Posterior cingulate gyrus (tissue), 11 donors: ENCODE measurements at places on chromosomes 4 and X.
A peak's percentile ranks its signal among the peaks of the same experiment; 100 is the strongest.

DNA sequence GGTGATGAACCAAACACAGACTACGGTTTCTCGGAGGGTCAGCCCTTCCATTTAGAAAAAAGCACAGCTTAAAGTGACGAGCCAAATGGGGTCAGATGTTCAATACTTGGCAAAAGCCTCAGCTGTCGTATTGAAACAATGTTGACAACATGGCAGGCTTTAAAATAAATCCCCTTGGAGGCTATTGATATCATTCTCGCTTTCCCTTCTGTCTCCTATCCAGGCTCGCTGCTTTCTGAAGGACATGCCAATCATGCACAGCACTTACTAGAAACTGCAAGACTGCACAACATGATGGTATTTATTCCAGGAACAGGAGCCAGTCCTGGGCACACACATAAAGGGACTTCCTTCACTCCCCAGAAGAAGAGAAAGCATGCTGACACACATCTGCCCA is 137.9 kb downstream of the SLC7A11 start:
- no peak for DNase-seq

GRCh38 chrX:121876305-121876704 is 828.9 kb downstream of the GLUD2 start:
- no peak for DNase-seq

GRCh38 chr4:82710197-82710929 is 88.2 kb downstream of the SCD5 start:
- DNase-seq = peak; percentile 30

GRCh38 chr4:8394061-8394519 is 46.4 kb downstream of the ACOX3 start:
- peak; percentile 95 for DNase-seq

DNA sequence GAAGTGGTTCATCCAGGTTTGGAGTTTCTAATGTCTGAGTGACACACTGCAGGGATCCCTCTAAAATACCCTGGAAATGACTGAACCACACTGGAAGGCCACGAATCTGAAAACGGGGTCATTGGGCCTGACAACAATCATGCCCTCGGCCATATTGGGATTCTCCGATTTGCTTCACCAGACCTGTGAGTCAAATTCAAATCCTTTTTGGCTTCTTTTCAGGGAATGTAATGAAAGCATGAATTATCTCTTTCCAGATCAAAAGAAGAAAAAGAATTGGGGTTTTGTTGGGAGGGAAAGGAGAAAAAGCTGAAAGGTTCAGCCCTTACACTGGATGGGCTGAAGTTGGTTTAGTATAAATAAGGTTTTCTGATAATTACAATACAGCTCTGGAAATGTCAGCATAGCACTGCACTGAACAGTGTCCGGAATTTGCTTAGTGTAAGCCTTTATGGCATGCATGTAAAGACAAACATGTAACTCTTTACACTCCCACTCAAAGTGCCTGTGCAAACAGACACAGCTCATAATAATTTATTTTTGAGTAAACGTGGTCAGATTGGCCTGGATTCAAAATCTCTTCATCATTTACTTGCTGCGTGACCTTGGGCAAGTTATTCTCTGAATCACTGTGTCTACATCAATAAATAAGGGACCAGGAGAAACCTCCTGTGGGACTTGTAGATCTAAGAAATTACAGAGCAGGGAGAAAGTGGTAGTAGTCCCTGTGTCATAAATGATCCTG is 21.4 kb downstream of the CT47C1 start:
- no peak for DNase-seq

DNA sequence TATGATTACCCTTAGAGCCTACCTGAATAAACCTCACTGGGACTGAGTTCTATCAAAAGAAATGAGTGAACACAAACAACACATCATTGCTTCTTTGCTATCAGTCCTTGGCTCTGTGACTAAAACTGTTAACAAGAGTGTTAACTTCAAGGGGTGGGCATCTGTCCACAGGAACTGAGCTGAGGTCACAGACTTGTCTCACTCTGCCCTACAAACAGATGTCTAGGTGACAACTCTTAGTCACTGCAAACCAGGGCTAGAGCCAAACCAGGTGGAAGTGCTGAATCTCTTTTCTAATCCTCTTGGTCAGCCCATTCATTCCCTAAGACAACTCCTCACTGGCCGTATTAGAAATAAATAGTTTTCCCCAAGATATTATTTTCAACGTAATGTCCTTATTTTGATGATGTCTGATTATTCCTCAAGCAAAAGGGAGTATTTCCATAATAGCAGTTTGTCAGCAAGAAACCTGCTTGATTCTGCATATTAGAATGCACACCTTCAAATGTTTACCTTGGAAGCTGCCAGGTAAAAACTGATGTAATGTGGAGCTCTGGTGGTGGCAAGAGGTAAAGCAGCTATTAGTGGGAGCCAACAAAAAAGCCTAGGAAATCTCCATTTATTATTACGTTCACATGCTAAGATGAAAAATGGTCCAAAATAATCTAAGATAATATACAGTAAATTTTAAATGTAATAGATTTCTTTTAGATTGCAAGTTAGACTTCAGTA is 4.0 kb downstream of the COL25A1 start:
- no peak for DNase-seq

GRCh38 chr4:2831611-2832308 is 11.9 kb upstream of the ADD1 start:
- no peak for DNase-seq

- DNase-seq = no peak
Observed at GRCh38 chr4:56129431-56129861, 180.7 kb downstream of the CEP135 start.

DNA sequence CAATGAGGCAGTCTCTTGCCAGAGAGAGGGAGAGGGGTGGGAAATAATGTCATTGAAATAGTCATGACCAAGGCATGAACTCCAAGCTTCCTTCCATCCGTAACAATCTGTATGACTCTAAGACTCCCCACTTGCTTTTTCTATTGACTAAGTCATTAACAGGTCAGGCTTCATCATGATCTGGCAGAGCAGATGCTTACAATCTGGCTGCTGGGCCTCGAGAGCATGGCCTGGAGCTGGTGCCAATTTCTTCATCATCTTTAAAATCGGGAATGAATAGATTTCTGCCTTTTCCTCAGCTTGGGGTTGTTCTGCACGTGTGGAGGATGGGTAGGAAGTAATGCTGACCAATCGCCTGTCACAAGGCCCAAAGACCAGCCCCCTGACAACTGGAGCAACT is 280.6 kb upstream of the CLNK start:
- no peak for DNase-seq

- no peak for DNase-seq
Observed at GRCh38 chr4:171157462-171158082, 655.6 kb upstream of the GALNTL6 start.

GRCh38 chrX:16711893-16712547 is 449 bp downstream of the CTPS2 start:
- peak; percentile 82 for DNase-seq

GRCh38 chr4:2036327-2036726 is 22.8 kb upstream of the NAT8L start:
- DNase-seq = no peak

DNA sequence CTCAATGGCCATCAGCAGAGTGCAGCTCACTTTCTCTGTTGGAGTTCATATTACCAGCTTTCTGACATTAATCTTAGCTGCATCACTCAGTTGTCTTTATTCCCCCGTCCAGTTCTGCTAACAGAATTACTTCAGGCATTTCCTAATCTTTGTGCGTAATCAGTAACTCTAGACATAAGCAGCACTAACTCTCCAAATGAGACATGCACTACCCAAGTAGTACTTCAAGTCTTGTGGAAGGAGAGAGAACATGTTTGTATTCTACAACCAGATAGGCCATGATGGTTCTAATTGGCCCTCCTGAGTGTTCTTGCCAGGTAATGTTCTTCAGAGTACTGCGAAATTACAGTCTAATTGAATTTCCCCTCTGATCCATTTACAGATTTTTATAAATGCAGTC is 448.5 kb upstream of the RPS6KA3 start:
- no peak for DNase-seq

GRCh38 chrX:136754651-136755050 is 26.1 kb downstream of the ARHGEF6 start:
- peak; percentile 10 for DNase-seq

GRCh38 chr4:185779517-185779916 is 32.5 kb downstream of the SORBS2 start:
- DNase-seq = no peak

- no peak for DNase-seq
Observed at GRCh38 chr4:142278663-142279062, 567.4 kb downstream of the INPP4B start.

DNA sequence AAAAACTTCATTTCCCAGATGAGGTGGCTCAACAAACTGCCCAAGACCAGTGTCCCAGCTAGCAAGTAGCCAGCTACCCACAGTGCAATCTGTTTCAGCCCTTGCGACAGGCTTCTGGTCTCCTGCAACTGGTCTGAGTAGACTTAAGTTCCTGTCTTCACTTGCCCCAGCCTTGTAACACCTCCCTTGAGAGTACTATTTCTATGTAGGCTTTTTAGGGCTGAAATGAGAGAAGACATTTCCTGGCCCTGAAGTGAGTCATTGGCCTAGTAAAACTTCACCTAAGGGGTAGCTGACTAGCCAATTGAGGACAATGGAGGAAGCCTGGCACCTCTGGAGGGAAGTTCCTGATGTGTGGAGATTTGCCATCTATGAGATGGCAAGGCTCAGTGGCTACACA is 80.1 kb upstream of the STIM2 start:
- no peak for DNase-seq

DNA sequence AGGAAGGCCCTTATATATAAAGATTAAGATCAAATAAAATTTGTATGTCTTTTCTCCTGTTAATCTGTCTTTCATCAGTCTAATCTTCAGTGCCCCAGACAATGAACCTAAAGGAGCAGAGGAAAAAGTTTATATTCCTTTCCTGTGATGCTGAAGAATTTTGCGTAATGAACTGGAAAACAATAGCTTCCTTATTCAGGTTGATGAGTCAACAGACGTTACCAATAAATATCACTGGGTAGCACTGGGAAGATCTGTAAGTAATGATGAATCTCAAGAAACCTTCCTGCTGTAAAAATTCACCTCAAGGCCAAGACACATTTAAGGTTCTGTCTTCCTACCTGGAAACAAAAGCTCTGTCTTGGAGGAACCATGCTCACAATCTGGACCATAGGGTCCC is 25.5 kb downstream of the CDKN2AIP start:
- no peak for DNase-seq

GRCh38 chr4:80255329-80256095 is 11.0 kb upstream of the FGF5 start:
- no peak for DNase-seq
